CD4-positive, alpha-beta memory T cell (primary cell): ENCODE measurements at places on chromosomes 7 and 10. TPM values are rescaled to one million over a fixed set of nuclear protein-coding genes. Genes with fewer than 3 reads are reported as not detected.

Gene PTPRN2
- polyA plus RNA-seq, result 1.9 TPM

Gene NKX2-3
- 0.09 TPM for polyA plus RNA-seq

Gene GRM8
- polyA plus RNA-seq, result not detected

DNA sequence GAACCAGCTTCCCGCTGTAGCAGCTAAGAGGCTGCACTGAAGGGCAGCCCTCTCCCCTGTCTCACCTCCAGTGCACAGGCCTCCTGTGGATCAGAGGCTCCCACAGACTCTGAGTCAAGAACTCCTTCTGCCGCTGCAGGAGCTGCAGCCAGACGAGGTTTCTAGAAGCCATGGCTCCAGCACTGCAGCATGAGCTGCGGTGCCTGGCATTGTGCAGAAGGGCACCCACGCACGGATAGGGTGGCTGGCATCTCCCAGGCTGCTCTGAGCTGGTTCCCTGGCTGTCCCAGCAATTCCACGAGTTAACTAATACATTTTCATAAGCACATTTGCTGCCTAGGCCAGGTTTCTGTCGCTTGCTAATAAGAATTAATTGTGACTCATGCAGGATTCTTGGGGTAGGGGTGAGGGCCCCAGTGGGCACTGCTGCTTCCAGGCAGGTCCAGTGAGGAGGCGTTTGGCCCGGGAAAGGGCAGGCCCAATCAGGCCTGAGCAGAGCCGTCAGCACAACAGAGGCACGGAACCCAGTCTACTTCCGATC lies 594.2 kb downstream of the DNAJB6 start:
- no peak for DNase-seq

DNA sequence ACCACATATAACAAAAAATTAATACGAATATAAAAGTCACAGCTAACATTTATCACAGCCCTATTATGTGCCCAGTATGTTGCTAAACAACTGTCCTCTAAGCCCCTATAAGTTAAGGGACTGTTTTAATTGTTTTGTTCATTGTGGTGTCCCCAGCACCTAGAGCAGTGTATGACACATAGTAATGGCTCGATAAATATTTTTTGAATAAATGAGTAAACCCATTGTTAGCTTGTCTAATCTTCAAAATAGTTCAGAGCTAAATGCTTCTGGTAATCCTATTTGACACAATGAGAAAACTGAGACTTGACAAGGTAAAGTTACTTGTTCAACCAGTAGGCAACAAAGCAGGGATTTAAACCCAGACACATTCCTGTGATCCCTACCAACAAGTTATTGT lies 78.4 kb upstream of the NEUROD6 start:
- DNase-seq, result no peak

DNA sequence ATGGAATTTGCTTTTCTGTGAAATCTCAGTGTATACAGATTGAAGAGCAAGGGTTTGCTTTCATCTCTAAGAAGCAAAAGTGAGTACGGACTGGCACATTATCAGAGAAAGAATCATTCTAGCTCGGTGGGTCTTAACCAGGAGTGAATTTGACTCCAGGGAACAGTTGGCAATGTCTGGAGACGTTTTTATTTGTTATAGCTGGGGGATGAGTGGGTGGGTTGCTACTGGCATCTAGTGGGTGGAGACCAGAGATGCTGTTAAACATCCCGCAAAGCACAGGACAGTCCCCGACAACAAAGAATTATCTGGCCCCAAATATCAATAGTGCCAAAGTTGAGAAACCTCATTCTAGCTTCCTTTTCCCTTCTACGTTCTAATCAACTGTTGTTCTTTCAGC lies 43.8 kb upstream of the ATRNL1 start:
- no peak for DNase-seq

DNA sequence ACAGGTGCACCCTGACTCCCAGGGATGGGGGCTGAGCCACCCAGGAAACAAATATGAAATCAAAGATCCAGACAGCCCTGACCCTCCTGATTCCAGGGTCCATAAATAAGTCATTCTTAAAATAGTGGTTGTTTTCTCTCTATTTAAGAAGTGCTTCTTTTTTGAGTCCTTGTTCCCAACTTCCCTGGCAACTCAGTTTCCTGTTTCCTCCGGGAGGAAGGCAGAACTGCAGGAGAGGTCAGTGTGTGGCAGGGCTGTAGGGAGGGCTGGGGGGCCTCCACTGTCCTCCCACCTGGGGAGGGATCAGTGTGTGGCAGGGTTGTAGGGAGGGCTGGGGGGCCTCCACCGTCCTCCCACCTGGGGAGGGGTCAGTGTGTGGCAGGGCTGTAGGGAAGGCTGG lies 88.7 kb upstream of the PDGFA start:
- DNase-seq, result no peak

DNA sequence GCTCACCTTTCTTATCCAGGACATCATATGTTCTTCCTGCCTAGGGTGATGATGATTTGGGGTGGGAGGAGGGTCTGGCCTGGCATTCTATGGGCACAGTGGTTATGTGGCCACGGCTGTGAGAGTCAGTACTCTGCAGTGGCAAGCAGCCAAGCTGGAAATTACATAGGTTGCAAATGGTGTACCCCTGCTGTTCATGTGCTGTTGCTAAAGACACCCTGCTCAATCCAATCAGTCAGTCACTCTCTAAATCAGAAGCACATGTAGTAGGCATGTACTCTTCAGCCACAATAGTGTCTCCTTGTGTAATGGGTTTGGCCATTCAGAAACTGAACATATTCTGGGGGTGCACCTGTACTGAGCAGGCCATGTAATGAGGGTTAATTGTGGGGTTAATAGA lies 449.1 kb upstream of the ANKRD30A start:
- no peak for DNase-seq

DNA sequence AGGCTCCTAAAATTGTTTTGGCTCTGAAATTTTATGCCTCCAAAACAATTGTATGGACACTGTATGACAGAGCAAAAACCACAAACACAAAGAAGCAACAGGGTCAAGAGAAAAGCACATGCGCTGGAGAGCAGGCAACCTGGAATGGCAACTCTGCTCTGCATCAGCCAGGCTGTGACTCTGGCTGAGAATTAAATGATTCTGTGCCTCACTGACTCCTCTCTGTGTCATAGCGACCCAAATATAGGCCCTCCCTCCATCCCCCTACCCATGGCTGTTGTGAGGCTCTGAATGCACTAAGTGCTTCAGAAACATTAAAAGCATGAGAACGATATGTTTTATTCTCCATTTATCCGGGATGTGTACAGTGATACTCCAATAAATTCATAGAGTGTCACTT lies 24.9 kb upstream of the NEBL start:
- no peak for DNase-seq

- DNase-seq, result no peak
These were observed 80.0 kb upstream of the COL1A2 start for GRCh38 chr7:94314413-94315410.

GRCh38 chr7:135706038-135706742 lies 21.8 kb downstream of the SLC13A4 start:
- no peak for DNase-seq
